ENCODE measurements at places on chromosomes 16 and 17. TPM values are rescaled to one million over a fixed set of nuclear protein-coding genes. Genes with fewer than 3 reads are reported as not detected.

CNGB1 gene
- not detected for total RNA-seq

GGA2 gene
- total RNA-seq, result 41.4 TPM

ASPA gene
- not detected for total RNA-seq

REXO5 gene
- total RNA-seq, result 5.0 TPM

All from dermis blood vessel endothelial cell (primary cell).